ENCODE measurements at places on chromosomes 7 and 10.

DNA sequence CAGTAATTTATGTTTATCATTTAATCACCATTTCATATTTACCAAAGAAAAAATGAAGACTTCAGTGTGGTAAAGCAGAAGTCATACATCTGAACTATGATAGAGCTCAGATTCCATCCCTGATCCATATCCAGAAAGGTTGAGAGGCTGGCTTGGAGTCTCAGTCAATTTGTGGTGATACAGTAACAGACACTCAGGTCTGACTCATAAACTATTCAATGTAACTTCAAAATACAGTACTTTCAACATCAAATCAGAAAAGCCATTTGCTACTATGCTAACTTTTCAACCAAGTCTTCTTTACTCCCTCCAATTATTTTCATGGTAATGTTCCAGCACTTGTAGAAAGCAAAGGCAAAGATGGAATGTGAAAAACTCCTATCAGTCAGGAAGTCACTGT lies 190.4 kb downstream of the HDAC9 start:
- DNase-seq = no peak

- DNase-seq = no peak
Measured at GRCh38 chr7:91883676-91884362, 3.3 kb upstream of the MTERF1 start.

DNA sequence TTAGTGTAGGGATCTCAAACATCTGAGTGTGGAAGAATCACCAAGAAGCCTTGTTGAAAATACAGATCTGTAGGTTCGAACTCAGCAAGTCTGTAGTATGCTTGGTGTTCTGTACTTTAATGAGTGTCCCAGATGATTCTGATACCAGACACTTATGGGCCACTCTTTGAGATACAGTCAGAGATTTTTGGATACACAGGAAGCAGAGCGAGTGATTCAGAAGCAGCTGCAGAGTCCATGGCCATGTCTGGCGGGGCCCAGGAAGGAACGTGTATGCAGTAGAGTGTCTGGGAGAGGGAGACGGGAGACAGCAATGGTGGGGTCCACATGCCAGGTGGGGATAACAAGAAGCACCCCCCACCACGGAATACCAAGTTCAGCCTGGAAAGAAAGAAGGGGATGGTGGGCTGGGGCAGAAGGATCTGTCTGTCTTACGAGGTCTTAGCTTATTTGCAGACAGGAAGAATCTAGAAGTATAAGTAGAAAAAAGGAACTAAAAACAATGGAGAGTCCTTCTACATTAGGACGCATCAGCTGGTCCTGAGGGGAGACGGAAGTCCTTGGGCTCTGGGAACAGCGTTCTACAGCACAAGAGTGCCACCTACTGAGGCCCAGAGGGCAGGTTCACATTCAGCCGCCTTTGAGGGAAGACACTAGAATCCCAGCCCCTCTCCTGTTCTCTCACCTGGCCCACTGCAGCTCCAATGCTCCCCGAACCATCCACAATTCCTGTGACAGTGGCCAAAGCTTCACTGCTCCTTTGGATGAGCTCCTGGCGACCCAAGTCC lies 55.4 kb downstream of the SLC37A3 start:
- DNase-seq = peak; percentile 42

DNA sequence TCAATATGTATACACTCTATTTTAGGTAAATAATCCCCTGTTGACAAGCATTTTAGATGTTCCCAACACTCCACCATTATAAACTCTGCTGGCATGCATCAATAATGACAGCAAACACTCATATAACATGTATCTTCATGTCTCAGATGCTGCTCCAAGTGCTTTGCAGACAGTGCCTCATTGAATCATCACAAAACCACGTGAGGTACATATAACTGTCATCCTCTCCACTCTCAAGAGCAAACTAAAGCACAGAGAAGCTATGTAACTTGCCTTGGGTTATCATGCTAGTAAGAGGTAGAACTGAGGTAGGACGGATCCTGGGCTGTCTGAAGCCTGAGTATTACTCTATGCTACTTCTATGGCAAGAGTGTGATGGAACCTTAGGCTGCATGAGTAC lies 72.5 kb upstream of the GSDME start:
- DNase-seq = no peak

GRCh38 chr7:2376351-2377154 lies 21.9 kb downstream of the EIF3B start:
- DNase-seq = no peak

DNA sequence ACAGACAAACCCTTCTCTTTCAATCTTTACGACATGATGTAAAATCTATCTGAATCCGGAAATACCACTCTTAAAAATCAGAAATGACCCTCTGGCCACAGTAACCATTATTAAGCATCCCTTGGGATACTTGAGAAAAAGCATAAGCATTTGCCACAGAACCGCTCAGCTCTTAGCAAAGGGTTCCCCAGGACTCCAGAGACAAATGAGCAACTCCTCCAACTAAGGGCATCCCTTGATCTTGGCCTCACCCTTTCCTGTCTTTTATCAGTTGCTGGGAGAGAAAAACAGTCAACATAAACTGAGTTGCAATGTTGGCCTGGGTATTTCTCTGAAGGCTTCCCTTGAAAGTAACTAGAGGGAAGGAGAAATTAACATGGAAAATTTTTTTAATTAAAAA lies 3.5 kb downstream of the PDLIM1 start:
- no peak for DNase-seq

DNA sequence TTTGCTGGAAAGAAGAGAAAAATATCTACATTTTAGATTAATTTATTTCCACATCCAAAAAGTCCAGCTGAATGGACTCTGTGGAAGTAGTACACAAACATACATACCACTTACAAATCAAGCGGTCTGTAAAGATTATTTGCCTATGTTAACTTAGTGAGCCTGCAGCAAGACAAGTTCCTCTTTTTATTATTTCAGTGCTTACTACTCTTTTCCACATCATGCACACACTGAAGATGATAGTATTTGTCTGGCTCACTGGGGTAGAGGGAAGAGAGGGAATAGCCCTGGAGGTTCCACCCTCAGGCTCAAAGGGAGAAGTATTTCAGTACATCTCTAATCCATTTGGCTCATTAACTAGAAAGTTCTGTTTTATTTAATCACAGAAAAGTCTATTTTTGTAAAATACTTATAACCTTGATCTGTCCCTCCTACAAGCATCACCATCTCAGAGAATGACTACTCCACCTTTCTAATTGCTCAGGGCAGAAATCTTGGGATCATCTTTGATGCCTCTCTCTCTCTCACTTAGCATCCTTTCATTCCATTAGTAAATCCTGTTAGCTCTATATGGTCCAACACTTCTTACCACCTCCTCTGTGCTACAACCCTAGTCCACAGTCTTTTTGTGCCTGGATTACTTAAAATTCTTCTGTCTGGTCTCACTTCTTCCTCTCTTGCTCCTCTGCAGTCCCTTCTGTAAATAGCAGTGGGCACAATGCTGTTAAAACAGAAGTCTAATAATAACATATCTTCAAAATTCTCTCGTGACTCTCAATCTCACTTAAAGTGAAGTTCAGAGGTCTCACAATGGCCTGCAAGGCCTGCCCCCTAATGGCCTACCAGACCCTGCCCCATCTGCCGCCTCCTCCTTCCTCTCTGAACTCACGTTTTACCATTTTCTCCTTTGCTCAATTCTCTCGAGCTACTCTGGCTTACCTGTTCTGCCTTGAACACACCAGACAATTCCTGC lies 64.3 kb upstream of the CCDC6 start:
- DNase-seq = no peak

GRCh38 chr10:50540069-50540825 lies 83.5 kb downstream of the SGMS1 start:
- no peak for DNase-seq

Measured in nephron progenitor cell (in vitro differentiated cells).